ENCODE measurements at places on chromosomes 4 and X.

- DNase-seq, result no peak
These were observed 40.4 kb upstream of the MAPK10 start for GRCh38 chr4:86400216-86400615.

DNA sequence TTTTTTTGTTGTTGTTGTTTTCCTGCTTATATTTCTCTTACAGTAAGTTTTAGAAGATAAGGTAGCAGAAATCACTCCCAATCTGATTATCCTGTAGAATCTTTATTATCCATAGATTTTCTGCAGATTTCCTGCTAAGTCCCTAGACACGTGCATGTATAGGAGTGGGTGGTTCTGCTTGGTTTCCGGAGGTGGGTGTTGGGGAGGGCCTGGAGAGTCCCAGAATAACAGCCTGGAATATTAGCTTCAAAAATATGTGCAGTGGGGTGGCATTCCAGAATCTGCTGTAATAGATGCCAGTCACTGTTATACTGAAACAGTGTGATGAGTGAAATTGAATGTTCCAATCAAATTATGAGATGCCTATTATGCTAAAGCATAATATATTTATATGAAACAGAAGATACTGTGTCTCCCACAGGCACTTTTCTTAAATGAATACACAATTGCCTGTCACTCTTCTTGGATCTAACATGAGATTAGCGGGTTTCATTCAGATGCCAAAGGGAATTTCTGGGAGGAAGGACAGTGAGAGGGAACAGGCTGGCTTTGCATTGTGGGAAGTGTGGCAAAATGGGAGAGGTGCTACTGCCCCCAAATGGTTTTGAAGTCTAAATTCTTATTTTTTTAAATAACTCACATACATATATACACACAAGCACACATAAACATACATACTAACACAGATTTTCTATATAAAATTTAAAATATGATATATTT lies 37.6 kb downstream of the C4orf50 start:
- no peak for DNase-seq

DNA sequence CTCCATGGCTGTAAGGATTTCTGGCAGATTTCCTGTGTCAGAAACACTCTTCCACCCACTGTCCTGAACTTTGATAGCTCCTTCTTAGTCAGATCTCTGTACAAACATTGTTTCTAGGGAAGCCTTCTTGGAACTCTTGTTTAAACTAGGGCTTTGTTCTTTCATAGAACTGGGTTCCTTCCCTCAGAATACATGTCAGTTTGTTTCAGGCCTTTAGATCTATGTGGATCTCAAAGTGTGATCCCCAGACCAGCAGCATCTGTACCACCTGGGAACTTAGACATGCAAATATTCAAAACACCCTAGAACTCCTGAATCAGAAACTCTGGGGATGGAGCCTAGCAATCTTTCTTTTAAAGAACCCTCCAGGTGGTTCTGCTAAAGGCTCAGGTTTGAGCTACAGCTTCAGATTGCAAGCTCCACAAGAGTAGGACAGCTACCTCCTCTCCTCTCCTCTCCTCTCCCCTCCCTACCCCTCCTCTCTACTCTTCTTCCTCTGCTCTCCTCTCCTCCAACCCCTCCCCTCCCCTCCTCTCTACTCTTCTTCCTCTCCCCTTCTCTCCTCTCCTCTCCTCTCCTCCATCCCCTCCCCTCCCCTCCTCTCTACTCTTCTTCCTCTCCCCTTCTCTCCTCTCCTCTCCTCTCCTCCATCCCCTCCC lies 12.7 kb downstream of the RASSF6 start:
- no peak for DNase-seq

DNA sequence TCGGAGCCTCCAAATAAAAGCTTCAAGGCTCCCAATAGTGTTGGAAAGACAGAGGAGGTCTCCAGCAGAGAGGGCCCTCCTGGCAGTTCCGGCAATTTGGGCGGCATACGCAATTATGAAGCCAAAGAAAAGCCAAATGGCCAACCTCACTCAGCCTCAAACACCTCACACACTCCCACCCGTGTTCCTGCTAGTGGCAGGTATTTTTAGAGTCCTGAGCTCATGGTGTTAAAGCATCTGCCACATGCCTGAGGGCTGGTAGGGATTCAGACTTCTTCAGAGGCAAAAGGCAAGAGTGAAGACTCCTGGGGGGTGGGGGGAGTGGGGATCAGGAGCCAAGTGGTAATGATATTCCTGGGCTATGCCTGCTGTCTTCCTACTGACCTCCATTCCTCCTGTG lies 7.4 kb downstream of the RAB33A start:
- no peak for DNase-seq

GRCh38 chrX:109831326-109831985 lies 98.4 kb upstream of the ACSL4 start:
- no peak for DNase-seq

DNA sequence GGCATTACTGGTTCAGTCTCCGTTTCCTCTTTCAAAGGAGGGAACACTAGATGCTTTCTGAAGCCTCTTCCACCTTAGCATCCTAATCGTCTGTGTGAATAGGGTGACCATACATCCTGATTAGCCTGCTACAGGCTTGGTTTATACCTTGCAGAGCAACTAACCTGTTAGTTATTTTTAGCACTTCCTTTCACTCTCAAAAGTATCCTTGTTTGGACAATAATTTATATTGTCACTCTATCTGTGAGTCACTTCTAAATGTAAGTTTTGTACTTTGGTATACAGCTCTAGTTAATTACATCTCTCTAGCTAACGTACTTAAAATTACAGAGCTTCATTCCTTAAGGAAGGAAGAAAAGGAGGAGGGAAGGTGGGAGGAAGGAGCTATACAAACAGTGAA lies 174.5 kb downstream of the GPC3 start:
- no peak for DNase-seq

GRCh38 chr4:40419231-40419912 lies 84.2 kb downstream of the CHRNA9 start:
- DNase-seq, result no peak

- DNase-seq, result no peak
These were observed 216.8 kb upstream of the PSAPL1 start for GRCh38 chr4:7651461-7651921.

- no peak for DNase-seq
These were observed 12.9 kb downstream of the LETM1 start for GRCh38 chr4:1842993-1843448.
